ENCODE measurements at places on chromosomes 2 and 18. TPM values are rescaled to one million over a fixed set of nuclear protein-coding genes. Genes with fewer than 3 reads are reported as not detected.

DNA sequence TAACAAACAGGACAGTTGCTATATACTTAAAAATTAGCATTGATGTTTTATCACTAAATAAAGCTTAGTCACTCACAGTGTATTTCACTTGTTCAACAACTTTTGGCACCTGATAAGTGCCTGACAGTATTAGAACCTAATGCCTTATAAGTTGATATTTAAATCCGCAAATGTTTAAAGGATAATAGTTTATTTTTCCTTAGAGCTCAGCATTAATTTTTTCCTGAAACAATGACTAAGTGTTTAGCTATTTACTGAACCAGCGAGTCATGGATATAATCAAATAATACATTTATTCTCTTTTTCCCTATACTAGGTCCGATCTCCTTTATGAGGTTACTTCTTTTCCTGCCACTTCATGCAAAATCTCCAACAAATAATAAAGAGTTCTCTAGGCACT lies 146.0 kb upstream of the PGAP1 start:
- no peak for DNase-seq

- DNase-seq = no peak
These were observed 25.8 kb downstream of the NEDD4L start for GRCh38 chr18:58069721-58070292.

DNA sequence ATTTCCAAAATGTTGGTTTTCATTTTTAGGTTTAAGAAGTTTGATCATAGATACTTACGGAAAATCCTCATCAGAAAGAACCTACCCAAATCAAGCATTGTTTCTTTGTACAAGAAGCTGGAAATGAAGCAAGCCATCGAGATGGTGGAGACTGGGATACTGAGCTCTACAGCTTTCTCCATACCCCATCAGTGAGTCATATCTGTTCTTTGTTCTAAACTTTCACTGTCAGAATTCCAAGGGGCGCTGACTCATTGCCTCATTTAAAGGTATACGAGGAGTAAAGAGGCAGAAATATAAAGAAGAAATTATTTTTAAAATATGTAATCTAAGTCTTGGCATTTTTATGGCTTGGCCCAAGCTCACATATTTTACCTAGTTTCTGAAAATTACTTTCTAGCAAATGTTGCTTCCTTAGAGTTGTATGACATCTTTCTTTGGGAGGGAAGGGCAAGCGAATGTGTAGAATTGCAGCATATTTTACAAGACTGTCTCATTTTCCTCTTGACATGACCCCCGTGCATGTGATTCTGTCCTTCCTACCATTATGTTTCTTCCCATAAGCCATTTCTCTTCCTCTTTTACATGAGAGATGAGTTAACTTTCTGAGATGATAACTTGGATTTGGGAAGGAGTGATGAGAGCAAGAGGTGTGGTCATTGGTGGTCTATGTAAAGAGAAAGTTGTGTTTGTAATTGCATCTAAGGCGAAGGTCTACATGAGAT lies 41.2 kb downstream of the SLC9A4 start:
- DNase-seq = peak; percentile 80

DNA sequence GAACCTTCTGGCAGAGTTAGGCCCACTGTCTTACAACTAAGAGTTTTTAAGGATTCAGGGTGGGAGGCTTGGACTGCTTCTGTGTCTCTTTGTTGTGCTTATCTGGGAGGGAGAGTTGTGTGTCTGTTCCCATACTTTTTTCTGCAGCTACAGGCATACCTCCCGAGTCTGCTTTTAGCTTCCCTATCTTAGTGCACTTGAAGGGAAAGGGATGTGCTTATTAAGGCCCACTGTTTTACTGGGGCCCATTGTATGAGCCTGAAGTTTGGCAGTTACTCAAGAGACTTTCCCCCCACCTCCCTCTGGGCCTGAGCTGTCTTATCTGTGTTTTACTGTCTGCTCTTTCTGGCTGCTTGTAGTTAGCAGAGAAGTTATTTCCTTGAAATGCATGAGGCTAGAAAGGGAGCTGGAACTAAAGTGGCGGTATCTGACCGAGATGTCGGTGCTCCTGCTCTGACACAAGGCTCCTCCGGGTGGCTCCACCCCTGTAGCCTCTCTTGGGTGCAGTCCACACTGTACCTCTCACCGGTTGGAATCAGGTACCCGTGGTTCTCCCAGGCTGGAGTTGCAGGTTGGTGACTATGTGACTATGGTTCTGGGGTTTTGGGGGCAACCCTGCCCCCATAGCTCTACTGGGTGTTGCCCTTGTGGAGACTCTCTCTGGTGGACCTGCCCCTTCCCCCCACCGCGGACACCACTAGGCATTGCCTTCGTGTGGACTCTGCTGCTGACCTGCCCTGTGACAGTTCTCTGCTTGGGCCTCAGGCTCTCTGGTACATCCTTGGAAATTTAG lies 12.9 kb downstream of the UBR3 start:
- peak; percentile 21 for DNase-seq

- DNase-seq = no peak
These were observed 75.9 kb downstream of the ADCYAP1 start for GRCh38 chr18:980586-980985.

GRCh38 chr2:79585701-79586433 lies 73.0 kb downstream of the CTNNA2 start:
- DNase-seq = no peak

GRCh38 chr2:112118148-112118547 lies 20.0 kb upstream of the FBLN7 start:
- no peak for DNase-seq

DNA sequence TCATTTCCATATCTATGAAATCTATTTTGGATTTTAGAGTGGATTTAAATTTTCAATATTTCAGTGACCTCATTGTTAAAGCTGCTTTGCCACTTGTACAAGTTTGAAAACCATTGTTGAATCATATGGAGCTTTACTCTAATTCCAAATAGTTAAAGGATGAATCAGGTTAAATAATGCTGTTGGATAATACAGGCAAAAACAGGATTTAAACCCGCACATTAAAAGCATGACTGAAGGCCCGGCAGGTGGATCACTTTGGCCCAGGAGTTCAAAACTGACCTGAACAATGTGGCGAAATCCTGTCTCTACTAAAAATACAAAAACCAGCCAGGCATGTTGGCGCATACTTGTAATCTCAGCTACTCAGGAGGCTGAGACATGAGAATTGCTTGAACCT lies 68.3 kb downstream of the RIF1 start:
- no peak for DNase-seq

GRCh38 chr18:22790545-22791309 lies 142.4 kb upstream of the RBBP8 start:
- no peak for DNase-seq

GRCh38 chr18:4960578-4960977 lies 236.5 kb downstream of the AKAIN1 start:
- no peak for DNase-seq

DNA sequence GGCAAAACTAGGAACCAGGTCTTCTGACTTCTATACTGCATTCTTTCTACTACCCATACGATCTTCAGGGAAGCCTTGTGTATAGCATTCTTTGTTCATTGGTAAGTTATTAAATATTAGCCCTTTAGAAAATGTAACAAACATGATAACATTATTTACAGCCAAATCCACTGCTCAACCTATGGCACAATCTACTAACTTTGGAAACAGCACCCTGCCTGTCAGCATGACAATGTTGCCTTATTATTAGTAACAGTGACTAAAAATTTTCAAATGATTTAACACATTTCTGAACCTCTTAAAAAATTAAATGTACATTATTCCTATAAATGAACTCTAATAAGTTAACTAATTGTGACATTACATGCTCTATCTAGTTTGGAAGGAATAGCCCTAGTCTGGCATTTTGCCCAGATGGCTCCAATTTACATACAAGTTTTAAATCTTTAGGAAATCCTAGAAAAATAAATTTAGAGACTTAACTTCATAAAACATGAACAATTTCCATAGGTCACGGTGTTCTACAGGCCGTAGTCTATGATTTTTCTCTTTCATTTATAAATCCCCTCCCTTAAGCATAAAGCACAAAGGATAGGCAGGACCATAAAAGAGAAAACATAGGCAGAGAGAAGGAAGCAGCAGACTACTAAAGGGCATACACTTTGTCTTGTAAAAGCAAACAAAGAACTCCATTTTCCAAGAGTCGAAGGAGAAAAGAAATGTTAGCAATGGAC lies 33.7 kb downstream of the YES1 start:
- no peak for DNase-seq

GRCh38 chr2:138276339-138276738 lies 225.2 kb upstream of the SPOPL start:
- no peak for DNase-seq

GRCh38 chr2:60104514-60105505 lies 448.6 kb downstream of the BCL11A start:
- no peak for DNase-seq

DNA sequence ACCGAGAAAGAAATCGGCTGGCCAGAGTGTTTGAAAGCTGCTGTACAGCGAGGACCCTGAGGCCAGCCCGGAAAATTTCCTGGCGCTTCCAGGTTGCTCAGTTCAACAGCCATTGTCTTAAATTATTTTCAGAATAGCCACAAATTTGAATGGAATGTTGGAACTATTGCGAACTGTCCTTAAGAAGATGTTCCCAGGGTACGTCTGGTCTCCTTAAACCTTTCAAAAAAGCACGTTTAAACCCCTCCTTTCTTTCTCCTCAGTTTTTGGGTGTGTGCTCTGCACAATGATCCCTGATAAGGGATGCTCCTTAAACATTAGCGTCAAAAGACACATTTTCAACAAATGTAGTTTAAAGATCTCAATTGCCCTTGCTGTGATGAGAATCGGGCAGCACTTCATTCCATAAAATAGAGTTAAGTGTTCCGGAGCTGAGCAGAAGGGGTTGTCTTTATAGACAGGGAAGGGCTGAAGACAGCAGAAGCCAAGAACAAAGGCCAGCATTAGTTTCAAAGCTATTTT lies 14.5 kb upstream of the LPIN2 start:
- DNase-seq = no peak

DNA sequence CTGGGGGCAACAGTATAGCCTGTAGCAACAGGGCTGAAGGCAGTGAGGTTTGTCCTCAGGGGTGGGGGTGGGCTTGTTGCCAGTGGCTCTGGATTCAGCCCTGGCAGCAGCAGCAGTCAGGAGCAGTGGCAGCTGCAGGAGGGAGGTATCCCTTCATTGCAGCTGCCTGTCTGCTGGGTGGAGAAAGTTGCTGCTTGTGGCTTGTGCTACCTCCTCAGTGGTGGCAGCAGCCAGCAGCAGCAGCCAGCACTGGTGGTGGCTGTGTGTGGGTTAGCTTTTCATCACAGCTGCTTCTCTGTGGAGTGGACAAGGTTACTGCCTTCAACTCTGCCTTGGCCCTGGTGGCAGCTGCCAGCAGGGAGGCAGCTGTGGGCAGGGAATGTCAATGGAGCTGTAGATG lies 94.9 kb downstream of the ARL6IP6 start:
- DNase-seq = no peak

DNA sequence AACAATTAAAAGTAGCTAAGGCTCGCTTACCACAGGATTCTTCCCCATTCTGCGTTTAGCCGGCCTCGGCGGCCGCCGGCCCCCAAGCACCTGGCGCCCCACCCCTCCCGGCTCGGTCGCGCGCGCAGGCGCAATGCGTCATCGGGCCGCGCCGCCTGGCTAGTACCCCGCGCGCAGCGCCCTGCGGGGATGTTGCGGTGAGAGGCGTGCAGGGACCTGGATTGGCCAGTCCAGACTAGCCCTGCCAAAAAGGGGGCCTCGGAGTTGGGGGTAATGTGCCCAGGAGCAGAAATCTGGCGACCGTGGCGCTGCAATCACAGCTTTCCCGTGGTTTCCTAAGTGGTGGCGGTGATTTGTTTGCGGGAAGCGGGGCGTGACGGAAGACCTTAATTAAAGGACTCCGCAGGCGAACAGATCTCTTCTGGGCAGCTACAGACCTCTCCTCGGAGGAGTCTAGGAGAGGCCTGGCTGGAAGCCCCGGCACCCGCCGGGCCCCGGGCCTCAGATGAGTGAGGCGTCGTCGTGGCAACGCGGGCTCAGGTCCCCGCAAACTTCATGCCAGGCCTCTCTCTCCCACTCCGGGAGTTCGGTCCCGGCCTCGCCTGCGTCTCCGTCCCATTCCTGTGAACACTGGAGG lies 606 bp downstream of the TMEM237 start:
- peak; percentile 92 for DNase-seq

- no peak for DNase-seq
These were observed 1589.5 kb upstream of the PIK3C3 start for GRCh38 chr18:40365526-40365925.

GRCh38 chr18:9766740-9767139 lies 58.6 kb downstream of the RAB31 start:
- no peak for DNase-seq

DNA sequence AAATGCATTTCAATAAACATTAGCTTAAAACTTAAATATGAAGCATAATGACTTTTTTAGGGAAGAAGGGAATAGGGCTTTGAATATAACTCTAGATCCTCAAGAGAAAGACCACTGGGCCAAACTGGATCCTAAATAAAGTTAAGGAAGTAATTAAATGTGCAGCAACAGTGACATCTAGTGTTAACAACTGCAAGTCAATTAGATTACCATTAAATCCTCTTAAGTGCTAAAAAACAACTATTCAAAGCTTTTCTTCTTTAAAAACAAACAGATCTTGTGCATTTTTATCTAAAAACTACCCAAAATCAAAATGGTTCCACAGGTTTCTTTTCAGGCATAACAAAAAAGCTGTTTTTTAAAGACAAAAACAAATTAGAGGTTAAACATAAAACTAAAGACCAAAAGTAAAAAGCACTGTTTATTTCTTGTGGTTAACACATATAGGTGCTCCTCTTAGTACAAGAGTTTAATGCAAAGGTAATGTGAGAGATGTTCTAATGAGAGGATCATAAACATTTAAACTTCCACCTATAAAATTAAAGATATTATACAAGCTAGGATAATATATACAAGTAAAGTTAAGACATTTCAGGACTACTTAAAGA lies 111.4 kb downstream of the THADA start:
- DNase-seq = peak; percentile 80

Gene SLC35F5
- total RNA-seq = 132 TPM

Gene MFF
- total RNA-seq = 122 TPM

Gene FSHR
- total RNA-seq = 0.20 TPM

Gene NRP2
- total RNA-seq = 60.2 TPM

Gene CNDP1
- total RNA-seq = not detected

Gene CD8B2
- not detected for total RNA-seq

Gene TPO
- total RNA-seq = not detected

Gene HMSD
- 0.10 TPM for total RNA-seq

All from hepatocyte (in vitro differentiated cells).